DMS153 (cell line): ENCODE measurements at places on chromosomes 4 and X.

GRCh38 chrX:16458208-16458607 is 191.8 kb upstream of the S100G start:
- DNase-seq = no peak

DNA sequence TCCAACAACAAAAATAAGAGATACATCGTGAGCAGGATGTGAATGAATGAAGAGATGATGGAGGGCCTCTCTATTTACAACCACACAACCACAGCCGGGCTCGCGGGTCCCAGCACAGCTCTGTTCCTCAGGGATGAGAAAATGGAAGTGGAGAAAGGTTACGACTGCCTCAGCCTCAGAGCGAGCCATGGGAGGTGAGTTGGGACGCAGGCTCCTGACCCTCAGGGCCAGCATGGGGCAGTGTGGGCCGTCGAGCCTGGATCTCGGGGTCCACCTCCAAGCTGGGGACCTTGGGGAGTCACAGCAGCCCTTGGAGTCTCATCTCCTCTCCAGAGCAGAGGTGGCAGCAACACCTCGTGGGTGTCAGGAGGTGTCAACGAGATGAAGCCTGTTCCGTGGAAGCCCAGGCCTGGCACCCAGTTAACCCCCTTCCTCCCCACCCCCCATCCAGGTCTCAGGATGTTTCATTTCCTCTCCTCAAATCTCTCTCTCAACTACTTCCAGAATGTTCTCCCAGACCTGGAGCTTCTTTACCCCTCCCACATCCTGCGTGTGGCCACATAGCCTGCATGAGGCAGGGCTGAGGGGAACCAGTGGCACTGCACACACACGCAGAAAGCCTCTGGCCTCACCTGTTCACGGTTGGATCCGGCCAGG is 25.9 kb downstream of the C4orf50 start:
- DNase-seq = peak; percentile 80

- DNase-seq = no peak
These were observed 252.3 kb upstream of the RASGEF1B start for GRCh38 chr4:81723927-81724587.

GRCh38 chrX:24920769-24921168 is 95.0 kb downstream of the ARX start:
- DNase-seq = no peak

DNA sequence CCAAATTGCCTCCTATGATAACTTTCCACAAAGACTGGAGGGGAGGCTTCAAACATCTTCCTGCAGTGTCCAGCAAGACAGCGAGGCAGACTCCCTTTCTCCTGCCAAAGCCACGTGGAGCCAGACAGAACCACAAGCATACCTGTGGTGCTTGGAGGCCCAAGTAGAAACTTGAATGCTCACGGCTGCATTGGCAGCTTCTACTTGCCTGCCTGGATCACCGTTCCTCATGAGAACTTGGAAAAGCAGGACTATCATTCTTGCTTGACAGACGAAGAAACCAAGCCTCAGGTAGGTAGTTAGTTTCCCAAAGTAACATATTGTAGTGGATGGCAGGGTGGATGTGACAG is 216.3 kb upstream of the SFRP2 start:
- DNase-seq = no peak

DNA sequence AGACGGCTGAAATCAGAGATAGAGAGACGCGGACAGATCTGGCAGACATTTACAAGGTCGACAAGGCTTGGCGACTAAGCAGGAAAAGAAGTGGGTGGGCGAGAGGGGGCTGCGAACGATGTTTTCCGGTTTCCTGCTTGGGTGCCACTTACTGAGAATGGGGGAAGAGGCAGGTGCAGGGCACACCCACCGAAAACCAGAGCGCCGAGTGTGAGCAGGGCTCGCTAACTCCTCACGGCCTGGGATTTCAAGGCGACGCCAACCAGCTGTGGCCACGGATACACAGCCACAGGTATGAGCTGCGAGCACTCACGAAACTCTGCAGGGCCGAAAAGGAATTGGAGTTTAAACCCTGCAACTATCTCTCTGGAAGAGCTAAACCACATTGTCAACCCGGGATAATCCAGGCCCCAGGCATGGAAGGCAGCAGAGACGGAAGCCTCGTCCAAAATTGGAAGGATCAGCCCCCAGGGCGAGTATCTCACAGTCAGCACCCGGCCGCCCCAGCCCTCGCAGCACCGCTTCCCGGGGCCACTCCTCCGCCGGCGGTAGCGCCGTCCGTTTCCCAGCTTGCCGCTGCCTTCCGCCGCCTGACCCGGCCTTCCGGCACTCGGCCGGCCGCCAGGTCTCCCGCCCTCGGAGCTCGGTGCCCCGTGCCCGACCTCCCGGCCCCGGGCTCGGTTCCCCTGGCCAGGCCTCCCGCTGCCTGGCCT is 778 bp downstream of the CASP3 start:
- DNase-seq = no peak

DNA sequence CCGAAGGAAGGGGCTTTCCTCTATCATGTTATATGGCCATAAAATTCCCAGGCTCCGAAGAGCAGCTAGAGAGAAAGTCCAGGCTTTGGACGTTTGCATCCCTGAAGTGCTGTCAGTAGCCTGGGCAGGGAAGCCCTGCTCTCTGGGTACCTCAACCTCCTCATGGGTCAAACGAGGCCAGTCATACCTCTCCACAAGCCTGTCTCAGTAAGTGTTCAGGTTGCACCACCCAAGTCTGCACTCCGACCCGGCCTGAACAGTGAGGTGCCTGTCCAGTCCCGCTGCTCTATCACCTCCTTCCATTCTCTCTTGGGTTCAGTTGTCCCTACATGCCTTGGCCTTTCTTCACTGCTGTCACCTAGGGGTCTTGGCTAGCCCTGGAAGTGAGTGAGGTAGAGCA is 78.9 kb downstream of the STARD8 start:
- DNase-seq = no peak

- DNase-seq = no peak
These were observed 23.7 kb upstream of the UNC5C start for GRCh38 chr4:95572304-95572991.

- DNase-seq = no peak
These were observed 134.3 kb upstream of the AP1S2 start for GRCh38 chrX:15988661-15989603.
